IgD-negative memory B cell (primary cell): ENCODE measurements at places on chromosomes 12 and 14. TPM values are rescaled to one million over a fixed set of nuclear protein-coding genes. Genes with fewer than 3 reads are reported as not detected.

The PTPN6 gene
- polyA plus RNA-seq: 1,038 TPM

The LMNTD1 gene
- polyA plus RNA-seq: not detected

The BCL11B gene
- polyA plus RNA-seq: 0.38 TPM

The NCKAP5L gene
- polyA plus RNA-seq: 2.5 TPM

The IFNG-AS1 gene
- polyA plus RNA-seq: 21.1 TPM

The ADAM20 gene
- polyA plus RNA-seq: not detected

The PNMA1 gene
- polyA plus RNA-seq: 20.9 TPM

The SLC6A15 gene
- polyA plus RNA-seq: not detected

The IL31 gene
- not detected for polyA plus RNA-seq

The CMTM5 gene
- 0.80 TPM for polyA plus RNA-seq

The GNB3 gene
- not detected for polyA plus RNA-seq

The MIPOL1 gene
- not detected for polyA plus RNA-seq

The SYCP3 gene
- 0.33 TPM for polyA plus RNA-seq

The DNAJC22 gene
- polyA plus RNA-seq: not detected

The NEMP1 gene
- 4.3 TPM for polyA plus RNA-seq

The ARMH4 gene
- 0.50 TPM for polyA plus RNA-seq

The KRT6A gene
- not detected for polyA plus RNA-seq

The TAPBPL gene
- polyA plus RNA-seq: 125 TPM

The FAM234B gene
- 2.7 TPM for polyA plus RNA-seq

The CRACR2A gene
- polyA plus RNA-seq: 10.1 TPM

The CALCOCO1 gene
- polyA plus RNA-seq: 52.0 TPM

The TAC3 gene
- not detected for polyA plus RNA-seq
